ENCODE measurements at places on chromosomes 11 and 22.

GRCh38 chr22:30538280-30538679 lies 8.3 kb downstream of the SEC14L6 start:
- DNase-seq = no peak

DNA sequence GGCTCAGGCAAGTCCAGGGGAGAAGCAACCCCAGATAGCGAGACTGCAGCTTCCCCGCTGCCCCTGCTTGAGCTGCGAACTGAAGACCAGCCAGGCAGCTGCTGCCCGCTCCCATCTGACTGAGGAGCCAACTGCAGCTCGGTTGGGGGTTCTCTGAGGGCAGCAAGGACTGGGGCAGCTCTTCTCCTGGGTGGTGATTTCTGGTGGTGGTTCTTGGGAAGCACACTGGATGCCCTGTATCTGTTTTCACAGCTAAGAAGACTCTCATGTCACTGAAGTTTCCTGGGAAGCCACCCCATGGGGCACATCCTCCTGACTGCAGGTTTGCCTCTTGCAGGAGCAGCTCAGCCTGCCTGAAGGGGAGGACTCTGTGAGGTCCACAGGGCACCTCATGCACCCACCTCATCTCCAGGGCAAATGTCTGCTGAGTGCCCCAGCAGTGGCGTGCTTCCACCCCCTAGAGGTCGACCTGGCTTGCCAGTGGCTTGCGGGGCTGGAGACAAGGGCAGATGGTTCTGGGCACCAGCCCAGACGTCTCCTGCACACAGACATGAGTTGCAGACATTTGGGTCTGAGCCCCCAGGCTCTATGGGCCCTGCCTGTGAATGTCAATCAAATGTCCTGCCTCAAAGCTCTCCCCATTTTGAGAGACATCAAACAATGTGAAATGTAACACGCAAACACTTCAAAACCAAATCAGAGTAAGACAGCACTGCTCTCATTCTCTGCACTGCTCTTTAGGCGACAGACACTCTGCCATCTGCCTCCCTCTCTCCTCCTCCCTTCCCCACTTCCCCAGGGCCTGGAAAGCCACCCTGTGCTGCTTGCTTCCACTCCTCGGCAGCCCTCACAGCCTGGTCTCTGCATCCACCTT lies 800.9 kb downstream of the BRD1 start:
- no peak for DNase-seq

GRCh38 chr22:45240810-45241631 lies at the start of gene KIAA0930:
TSS of gene KIAA0930 (minus strand) at chr22:45240894. CDS start at chr22:45240703, 191 bp downstream.
- DNase-seq = peak; percentile 75

DNA sequence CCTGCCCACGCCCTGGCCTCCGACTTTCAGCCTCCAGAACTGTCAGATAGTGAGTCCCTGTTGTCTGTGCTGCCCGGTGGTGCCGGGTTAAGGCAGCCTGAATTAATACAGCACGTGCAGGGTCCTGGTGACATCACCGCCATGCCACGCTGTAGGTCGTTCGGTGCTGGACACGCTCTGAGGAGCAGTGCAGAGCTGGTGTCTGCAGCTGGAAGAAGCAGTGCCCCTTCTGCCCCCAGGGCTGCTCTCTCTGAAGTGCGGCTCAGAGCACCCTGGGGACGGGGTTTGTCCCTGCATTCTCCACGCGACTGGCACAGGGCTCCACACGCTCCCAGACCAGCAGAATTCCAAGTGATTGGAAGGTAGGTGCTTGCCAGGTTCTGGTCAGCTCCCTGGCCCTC lies 831.5 kb downstream of the TBC1D22A start:
- no peak for DNase-seq

DNA sequence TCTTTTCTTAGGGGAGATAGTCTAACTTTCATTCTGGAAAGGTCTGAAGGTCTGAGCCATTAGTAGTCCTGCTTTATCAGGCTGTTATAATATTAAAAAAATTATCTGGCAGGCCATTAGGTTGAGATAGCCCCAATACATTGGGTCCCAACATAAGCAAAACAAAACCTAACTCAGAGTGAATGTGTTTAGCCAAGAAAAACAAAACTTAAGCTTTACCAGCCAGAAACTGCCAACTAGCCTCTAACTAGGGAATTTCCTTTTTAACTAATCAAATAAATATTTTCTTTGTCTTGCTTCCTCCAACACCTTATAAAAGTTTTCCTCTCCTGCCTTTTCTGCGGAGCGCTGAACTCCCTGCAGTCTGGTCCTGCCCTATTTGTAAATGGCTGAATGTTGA lies 1137.7 kb upstream of the CNTN5 start:
- no peak for DNase-seq

DNA sequence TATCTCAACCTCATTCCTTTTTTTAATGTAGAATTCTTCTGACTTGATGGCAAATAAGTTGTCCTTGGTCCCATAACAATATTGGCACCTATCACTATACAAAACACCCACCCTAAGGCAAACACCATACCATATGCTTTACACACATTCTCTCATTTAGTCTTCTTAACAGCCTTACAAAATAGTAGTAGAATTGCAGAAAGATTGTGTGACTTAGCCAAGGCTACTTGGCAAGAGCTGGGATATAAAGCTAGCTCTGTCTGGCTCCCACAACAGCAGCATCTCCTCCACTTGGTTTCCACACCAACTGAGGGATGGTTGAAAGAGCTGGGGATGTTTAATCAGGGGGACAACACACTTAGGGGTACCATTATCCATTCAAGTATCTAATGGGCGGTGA lies 9.8 kb upstream of the ZDHHC13 start:
- DNase-seq = no peak

GRCh38 chr11:112225753-112226061 lies 521 bp upstream of the PTS start:
- peak; percentile 86 for DNase-seq

DNA sequence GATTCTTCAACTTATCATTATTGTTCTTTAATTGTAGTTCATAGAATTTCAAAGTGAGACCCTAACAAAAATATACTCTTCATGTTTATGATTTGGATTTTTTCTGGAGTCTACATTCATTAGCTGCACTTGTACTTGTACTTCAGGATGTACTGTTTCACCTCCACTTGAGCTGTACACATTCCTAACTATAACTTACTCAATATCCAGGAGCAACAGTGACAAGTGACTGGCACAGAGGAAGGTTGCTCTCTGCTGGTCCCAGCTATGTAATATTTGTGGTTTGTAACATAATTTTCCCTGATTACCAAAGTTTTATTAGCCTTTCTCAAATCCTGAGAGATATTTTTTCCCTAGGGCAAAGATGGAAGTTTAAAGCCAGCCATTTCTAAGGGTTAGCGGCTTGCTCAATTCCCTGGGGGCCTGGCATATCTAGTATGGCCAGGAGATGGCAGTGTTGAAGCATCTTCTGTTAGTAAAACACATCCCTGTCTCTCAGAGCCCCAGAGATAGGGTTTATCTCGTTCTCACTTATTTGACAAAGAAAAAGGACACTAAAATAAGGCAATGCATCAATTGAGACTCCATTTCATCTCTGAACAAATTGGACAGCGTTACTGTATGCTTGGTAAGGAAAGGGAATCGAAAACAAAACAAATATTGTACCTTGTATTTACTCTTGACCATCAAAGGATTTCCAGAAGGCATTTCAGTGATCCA lies 14.2 kb downstream of the OR52A5 start:
- peak; percentile 61 for DNase-seq

GRCh38 chr11:111797145-111797581 lies 31.0 kb upstream of the PPP2R1B start:
- no peak for DNase-seq

DNA sequence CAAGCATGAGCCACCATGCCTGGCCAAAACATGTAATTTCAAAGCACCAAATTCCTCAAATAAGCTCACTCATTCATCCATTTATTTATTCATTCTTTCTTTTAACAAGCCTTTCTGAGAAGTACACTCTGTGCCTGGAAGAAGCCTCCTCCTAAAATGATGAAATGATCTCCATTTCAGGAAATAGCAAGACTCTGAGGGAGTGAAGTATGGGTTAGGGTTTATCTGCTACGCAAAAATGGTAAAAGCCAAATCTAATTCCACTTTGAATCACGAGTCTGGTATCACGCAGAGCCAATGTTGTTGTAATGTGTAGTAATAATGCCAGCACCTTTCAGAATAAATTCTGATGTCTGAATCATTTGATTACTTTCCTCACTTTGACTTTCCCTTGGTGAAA lies 1041.8 kb downstream of the LRRC4C start:
- DNase-seq = no peak

DNA sequence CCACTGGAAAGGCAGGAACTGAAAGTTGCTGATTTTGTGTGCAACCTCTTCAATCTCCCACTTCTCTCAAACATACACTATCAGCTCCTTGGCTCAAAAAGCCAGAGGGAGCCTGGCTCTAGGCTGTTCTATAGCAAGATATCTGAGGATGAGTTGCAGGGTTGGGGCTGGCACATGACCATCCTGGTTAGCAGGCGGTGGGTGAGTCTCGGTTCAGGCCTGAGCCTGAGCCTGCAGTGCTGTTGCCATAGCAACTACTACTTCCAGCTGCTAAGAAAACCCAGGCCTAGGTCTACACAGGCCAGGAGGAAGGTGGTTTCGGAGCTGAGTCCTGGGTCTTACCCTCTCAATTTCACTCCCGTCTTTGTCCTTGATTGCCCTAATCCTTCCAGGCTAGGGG lies 39.0 kb downstream of the CWC15 start:
- DNase-seq = no peak

- DNase-seq = no peak
Observed at GRCh38 chr11:72072348-72072747, 8.0 kb downstream of the NUMA1 start.

GRCh38 chr22:32620992-32621391 lies 146.4 kb downstream of the FBXO7 start:
- no peak for DNase-seq

DNA sequence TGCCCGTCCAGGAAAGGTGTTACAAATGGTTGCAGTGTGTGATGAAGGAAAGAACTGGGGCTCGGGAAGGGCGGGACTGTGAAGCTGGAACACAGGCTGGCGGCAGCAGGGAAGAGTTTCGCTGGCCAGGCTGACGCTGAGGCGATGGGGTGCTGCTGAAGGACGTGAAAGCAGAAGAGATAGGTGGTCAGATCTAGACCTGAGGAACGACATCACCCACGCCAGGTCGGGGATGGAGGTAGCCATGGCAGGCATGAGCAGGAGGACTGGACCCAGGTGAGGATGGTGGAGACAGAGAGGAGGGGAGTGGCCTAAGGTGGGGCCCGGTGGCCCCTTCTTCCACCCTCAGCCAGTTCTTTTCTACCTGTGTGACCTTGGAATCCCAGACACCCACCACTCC lies 9.1 kb downstream of the CDC42EP2 start:
- DNase-seq = no peak

- DNase-seq = no peak
Observed at GRCh38 chr11:102685754-102686153, 19.8 kb downstream of the MMP27 start.

GRCh38 chr11:131985846-131986301 lies 615.5 kb downstream of the NTM start:
- no peak for DNase-seq

DNA sequence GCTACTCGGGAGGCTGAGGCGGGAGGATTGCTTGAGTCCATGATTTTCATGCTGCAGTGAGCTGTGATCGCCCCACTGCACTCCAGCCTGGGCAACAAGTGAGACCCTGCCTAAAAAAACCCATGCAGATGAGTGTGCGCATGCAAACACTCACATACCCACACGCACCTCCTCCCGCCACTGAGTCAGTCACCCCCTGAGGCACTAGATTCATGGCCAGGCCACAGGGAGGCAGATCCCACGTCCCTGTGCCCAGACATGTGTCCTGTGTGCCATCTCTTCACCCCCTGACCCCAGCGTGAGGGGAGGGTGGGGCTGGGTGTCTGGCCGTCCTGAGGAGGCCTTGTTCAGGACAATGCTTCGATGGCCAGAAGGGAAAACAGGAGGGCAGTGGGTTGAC lies 15.5 kb downstream of the RELT start:
- DNase-seq = no peak

DNA sequence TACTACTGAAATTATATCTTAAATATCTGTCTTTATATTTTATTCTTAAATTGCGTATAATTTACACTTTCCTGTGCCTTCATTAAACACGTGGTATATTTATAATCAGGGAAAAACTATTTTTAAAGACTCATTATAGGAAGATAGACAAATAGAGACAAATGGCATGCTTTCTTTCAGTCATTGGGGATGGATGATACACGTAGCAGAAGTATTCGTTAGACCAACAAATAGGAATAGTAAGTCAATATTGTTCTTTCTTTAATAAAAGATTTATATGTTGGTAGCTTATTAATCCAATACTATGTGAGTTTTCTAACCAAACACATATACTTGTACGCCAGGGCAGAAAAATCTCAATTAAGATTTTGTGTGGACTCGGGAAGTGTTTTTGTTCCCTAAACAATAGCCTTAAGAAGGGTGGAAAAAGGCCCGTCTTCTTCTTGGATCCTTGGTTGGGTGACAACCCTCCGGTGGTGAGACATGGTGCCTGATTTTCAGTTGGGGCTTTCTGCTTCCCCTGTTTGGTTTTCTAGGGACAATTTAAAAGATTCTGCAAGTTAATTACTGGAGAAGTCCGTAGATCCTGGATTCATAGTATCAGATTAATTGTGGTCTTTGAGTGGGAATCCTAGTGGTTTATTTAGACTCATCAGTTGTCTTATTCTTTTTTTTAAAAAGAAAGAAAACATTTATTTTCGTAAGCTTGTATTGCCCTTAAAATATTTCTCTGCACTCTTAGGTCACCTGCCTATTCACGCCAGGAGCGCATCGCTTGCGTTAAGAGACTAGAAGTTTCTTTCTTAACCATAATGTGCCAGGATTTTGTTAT lies 83.5 kb upstream of the WNT7B start:
- no peak for DNase-seq

DNA sequence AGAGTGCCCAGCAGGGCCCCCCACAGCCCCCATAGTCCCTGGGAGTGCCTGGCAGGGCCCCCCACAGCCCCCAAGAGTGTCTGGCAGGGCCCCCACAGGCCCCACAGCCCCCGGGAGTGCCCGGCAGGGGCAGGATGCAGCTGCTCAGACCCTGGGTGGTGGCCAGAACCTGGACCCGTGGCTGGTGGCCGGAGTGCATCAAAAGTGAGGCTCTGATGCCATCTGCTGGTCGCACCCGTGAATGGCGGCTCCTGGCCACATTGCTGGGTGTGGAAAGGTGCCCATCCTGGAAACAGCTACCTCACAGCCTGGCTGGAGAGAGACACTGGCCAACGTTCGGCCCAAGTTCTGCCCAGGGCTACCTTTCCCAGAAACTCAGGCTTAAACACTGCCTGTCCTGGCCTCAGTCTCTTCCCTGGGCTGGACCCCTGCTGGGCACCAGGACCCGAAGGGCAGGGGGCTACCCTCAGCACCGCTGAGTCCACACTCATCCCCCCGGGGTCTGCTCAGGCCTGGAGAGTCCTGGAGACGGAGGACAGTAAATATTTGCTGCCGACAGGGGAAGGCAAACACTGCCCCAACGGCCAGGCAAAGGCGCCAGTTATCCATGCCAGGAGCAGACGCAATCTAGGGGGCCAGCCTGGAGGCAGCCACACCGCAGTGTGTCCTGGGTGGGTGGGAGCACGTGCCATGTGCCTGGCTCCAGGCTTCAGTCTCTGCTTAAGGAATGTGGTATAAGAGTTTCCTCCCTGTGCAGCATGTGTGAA lies 4.4 kb downstream of the INS start:
- DNase-seq = peak; percentile 78

DNA sequence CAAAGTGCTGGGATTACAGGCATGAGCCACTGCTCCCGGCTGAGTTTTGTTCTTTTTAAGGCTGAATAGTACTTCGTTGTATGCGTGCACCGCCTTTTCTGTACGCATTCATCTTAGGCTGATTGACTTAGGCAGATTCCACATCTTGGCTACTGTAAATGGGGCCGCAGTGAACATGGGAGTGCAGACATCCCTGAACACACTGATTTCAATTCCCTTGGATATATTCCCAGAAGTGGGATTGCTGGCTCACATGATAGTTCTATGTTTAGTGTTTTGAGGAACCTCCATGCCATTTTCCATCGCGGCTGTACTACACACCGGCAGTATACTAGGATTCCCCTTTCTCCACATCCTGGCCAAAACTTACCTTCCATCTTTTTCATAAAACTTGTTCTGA lies 10.4 kb upstream of the ZNF74 start:
- no peak for DNase-seq

All from right atrium auricular region (tissue), 2 donors.